ENCODE measurements at places on chromosomes 7 and 10.
A peak's percentile ranks its signal among the peaks of the same experiment; 100 is the strongest.

DNA sequence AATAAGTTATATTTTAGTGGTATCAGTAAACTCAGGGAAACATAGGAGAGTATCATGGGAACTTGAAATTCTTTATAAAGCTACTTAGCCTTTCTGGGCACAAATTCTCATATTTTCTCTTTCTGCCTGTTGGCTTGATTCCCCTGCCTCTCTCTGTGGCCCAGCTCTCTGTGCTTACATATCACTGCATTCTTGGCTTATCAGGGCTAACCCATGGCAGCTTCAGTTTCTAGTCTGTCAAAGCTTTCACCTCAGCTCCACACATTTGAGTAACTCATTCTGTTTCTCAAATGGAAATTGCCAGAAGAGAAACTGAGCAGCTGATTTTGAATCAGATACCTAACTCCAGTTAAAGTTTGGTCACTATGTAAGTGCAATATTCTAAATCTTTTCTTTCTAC lies 713.1 kb downstream of the DNAJB9 start:
- DNase-seq, result no peak

DNA sequence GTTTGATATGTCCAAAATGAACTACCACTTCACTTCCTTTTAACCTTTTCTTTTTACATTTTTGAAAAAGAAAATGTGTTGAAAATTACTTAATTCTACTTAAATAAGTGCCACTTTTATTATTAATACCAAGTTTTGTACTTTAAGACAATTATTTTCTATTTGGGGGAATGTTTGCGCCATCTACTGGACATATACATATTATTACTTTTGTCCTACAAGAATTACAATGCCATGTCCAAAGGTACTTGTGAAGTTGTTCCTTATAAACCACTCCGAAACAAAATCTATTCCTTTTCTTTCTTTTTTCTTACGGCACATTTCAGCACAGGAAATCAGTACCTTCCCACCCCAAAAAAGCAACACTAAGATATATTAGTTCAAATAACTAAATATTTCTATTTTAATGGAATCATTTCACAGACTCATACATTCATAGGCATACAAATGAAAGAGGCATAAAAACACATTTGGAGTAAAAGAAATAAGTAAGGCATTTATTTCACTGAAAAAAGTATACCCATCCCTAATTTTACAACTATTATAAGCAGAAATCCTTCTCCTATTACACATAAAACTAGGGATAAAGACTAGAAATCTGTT lies 169.9 kb downstream of the RNF133 start:
- DNase-seq, result peak; percentile 28

DNA sequence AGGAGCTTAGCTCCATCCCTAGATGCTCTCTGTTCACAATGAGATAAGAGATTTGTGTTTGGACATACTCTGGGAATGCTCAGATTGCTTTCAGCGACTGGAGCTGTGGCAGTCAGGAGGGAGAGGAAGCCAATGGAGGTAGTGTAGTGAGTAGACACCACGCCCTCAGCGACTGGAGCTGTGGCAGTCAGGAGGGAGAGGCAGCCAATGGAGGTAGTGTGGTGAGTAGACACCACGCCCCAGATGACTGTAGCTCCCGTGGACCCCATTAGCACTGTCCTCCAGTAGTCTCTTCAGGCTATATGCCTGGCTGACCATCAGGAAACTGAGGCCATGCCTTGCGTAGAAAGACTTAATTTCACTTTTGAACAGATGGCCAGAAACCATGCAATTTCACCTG lies 1033.8 kb downstream of the NRG3 start:
- no peak for DNase-seq

DNA sequence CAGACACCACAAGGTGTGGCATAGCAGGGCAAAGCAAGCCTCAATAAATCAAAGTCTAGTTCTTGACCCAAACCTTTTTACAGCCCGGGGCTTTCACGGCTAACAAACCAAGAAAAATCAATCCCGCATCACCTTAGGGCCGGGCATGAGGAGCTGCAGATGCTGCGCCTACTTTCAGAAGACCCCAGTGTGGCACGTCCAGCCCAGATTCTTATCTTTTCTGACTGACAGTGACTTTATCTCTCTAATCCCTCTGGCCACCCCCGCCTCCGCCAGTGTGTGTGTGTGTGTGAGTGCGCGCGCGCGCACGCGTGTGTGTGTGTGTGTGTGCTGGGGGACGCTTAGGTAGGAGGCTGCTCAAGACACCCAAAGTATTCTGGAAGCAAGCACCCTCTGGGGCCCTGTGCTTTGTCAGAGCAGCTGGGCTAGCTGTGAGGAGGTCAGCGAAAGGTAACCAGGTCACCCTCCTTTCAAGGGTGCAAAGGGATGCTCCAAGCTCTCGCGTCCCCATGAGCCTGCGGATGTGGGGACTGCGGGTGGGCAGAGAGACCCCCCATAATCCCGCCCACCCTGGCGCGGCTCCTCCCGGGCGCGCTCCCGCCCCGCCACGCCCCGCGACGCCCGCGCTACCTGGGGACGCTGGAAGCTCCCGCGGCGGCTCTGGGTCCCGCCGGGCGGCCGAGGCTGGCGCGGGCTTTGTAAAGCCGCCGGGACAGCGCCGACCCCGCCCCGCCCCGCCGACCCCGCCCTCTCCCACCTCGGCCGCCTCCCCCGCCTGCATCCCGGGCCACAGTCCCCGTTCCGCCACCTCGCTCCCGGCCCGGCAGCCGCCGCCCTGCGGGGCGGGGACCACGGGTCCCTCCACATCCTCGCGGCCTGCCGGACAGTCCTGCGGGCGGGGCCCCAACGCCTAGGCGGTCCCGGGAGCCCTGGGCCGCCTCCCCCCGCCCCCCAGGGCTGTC lies 57.1 kb upstream of the RHOBTB1 start:
- peak; percentile 26 for DNase-seq

GRCh38 chr10:88465765-88466164 lies 117.4 kb downstream of the RNLS start:
- DNase-seq, result no peak

DNA sequence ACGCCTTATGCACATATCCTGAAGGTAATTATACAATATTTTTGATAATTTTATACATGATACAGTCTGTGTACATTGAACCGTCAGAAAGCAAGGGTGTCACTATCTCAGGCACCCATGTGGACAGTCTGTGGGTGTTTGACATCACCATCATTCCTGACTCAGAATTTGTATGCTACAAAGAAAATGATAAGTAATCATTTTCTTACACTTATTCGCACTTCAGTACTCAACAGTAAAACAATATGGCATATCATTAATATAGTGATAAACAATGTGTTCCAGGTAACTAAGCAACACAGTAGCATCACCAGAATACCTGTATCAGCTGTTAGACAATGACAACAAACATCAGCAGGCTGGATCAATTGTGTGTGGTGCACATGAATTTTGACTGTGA lies 17.9 kb downstream of the HECW1 start:
- no peak for DNase-seq

- DNase-seq, result peak; percentile 77
Measured at GRCh38 chr7:34107276-34107675, 201.9 kb downstream of the BMPER start.

DNA sequence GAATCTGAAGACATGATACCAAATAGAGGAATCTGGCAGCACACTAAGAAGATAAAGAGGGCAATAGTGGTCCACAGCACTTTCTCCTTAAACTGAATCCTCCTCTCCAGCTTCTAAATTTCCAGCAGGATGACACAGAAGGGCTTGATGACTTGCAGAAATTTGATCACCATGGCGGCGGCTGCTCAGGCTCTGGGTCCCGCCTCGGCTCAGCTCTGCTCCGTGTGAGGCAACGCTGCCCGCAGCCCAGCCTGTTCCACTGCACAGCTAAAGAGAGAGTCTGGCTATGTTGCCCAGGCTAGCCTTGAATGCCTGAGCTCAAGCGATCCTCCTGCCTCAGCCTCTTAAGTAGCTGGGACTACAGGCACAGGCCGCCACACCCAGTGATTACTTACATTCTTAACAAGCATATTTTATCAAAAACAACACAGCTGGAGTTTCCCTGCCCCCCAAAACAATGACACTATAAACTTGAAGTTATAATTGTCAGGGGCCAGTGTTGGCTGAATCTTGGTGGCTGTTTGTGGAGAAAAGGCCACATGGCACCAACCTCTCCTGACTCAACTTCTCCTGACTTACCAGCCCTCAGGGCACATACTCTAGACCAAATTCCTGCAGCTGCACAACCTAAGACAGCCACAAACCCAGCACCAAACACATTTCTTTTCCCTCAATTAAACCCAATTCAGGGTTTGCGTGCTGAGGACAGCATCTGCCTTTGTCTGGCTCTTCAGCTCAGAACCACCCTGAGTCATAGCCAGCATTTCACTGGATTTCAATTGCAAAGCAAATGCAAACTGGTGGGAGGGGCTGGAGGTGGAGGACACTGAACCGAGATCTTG lies 11.6 kb upstream of the TNPO3 start:
- DNase-seq, result peak; percentile 81

GRCh38 chr7:3922175-3922635 lies 621.2 kb downstream of the SDK1 start:
- peak; percentile 95 for DNase-seq

GRCh38 chr7:47581804-47582763 lies at the start of gene TNS3:
TNS3 (minus strand) TSS chr7:47582111; CDS start chr7:47439636, 142,475 bp downstream.
- DNase-seq, result peak; percentile 48

GRCh38 chr7:135862586-135863340 lies 114.2 kb upstream of the FAM180A start:
- no peak for DNase-seq

DNA sequence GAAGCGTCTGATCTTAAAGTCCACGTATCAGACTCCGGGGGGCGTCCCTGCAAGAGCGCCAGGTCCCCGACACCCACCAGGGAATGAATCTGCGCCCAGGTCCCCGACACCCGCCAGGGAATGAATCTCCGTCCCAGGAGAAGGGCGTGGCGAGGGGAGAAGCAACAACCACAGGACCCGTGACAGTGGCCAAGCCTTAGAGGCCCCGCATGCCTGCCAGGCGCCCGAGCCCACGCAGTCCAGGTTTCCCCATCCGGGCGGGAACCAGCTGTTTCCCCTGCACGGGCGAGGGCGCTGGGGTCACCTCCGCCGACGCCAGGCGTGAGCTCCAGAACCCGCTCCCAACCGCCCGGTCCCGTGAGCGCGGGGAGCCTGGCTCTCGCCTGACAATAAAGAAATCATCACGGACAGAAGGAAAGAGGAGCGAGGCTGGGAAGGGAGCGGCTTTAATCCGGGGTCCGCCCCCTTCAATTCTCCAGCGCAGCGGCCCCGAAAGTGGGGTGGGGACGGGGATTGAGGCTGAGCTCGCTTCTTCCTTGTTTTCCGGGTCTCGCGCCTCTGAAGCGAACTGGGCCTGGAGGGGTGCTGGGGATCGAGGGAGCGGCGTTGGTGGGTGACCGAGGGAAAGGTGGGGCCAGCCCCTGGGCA lies 29.0 kb upstream of the BMS1 start:
- DNase-seq, result no peak

- no peak for DNase-seq
Measured at GRCh38 chr7:90896458-90896857, 300.3 kb downstream of the CDK14 start.

DNA sequence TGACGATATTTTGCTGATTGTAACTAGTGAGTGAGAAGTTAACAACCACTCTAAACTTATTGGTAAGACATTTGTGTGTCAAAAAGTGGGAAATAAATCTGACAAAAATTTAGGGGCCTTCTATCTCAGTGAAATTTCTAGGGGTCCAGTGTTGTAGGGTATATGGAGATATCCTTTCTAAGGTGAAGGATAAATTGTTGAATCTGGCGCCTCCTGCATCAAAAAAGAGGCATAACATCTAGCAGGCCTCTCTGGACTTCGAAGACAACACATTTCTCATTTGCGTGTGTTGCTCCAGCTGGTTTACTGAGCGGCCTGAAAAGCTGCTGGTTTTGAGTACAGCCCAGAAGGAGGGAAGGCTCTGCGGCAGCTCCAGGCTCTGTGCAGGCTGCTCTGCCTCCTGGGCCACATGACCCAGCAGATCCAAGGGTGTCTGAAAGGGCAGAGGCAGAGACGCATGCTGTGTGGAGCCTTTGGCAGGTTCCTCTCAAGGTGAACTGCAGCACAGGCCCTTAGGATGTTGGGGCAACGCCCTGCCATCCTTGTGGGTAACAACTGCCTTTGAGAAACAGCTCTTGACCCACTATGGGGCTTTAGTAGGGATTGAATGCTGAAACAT lies 72.4 kb downstream of the LMBR1 start:
- DNase-seq, result no peak

GRCh38 chr7:70574314-70574834 lies 557.6 kb upstream of the GALNT17 start:
- DNase-seq, result no peak

GRCh38 chr10:114724716-114725106 lies 66.6 kb upstream of the ABLIM1 start:
- DNase-seq, result no peak

DNA sequence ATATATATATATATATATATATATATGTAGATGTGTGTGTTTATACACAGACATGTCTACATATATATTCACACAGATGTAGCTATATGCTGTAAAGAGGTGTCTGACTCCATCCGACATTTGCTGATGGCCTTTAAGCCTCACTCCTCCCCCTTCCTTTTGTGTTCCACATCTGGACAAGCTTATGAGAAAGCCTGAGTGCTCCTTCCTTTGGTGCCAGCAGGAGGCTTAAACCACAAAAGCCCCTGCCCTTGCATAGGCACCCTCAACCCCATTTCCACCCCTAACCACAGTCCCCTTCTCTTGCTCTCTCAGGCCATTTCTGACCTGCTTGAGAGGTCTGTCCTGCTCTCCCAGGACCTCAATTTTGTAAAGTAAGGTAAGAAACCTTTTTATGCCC lies 98.7 kb downstream of the SVOPL start:
- DNase-seq, result no peak

- no peak for DNase-seq
Measured at GRCh38 chr10:33621101-33621500, 286.6 kb upstream of the NRP1 start.

DNA sequence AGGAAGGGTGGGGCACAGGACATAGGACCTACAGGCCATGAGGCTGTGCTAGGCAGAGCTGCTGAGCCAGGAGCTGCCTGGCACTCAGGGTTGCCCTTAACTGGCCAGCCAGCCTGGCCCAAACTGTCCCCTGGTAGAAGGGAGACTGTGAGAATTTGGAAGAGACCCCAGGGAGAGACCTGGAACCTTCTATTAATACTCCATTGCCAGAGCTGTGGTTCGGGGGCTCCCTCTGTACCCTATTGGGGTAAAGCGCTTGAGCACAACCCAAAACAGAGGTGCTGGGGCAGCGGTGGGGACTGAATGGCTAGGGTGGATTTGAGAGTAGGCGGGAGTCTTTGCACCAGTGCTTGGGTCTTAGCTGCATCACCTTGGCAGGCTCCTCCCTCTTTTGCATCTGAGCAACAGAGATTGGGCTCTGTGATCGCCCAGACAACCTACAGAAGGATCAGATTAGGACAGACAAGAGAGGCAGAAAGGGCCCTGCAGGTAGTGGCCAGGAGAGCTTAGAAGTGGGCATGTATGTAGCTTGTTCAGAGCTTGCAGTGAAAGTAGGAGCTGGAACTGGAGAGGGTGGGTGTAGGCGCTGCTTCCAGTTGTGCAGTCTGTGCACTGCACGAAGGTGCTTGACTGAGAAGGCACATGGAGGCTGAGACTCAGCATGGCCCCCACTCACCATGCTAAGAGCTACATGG lies 53.3 kb downstream of the ADCYAP1R1 start:
- DNase-seq, result no peak

DNA sequence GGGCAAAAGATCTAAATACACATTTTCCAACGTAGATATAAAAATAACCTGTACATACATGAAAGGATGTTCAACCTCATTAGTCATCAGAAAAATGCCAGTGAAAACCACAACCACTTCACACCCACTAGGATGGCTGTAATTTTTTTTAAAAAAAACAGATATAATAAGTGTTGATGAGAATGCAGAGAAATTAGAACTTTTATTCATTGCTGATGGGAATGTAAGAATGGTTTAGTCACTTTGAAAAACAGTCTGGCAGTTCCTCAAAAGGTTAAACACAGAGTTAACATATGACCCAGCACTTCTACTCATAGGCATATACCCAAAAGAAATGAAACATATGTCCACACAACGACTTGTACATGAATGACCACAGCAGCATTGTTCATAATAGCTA lies 32.3 kb upstream of the PRKCQ start:
- DNase-seq, result no peak
